ENCODE measurements at places on chromosomes 12 and 14.

GRCh38 chr12:20443792-20444191 is 75.5 kb downstream of the PDE3A start:
- no peak for DNase-seq

DNA sequence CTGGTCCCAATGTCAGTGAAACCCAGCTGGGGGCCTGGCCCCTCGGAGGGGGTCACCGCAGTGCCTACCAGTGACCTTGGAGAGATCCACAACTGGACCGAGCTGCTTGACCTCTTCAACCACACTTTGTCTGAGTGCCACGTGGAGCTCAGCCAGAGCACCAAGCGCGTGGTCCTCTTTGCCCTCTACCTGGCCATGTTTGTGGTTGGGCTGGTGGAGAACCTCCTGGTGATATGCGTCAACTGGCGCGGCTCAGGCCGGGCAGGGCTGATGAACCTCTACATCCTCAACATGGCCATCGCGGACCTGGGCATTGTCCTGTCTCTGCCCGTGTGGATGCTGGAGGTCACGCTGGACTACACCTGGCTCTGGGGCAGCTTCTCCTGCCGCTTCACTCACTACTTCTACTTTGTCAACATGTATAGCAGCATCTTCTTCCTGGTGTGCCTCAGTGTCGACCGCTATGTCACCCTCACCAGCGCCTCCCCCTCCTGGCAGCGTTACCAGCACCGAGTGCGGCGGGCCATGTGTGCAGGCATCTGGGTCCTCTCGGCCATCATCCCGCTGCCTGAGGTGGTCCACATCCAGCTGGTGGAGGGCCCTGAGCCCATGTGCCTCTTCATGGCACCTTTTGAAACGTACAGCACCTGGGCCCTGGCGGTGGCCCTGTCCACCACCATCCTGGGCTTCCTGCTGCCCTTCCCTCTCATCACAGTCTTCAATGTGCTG is 11.0 kb downstream of the ZBTB39 start:
- DNase-seq: no peak

- no peak for DNase-seq
These were observed 639.9 kb downstream of the DIO2 start for GRCh38 chr14:79571366-79571765.

GRCh38 chr12:6310771-6311610 is 509 bp downstream of the PLEKHG6 start:
- DNase-seq: no peak

- DNase-seq: no peak
These were observed 38.5 kb downstream of the NFKBIA start for GRCh38 chr14:35366056-35366451.

DNA sequence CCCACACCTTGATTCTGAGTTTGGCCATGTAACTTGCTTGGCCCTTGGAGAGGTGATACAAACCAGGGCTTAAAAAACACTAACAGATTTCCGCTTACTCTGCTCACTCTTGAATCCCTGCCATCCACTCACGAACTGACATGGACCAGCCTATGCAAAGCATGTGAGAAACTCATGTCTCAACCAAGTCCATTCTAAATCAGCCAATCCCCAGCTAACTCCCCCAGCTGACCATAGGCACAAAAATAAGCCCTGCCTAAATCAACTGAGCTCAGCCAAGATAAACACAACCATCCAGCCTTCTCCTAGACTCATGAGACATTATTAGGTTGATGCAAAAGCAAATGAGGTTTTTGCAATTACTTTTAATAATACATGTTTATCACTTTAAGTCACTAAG is 353.9 kb upstream of the TBX3 start:
- no peak for DNase-seq

DNA sequence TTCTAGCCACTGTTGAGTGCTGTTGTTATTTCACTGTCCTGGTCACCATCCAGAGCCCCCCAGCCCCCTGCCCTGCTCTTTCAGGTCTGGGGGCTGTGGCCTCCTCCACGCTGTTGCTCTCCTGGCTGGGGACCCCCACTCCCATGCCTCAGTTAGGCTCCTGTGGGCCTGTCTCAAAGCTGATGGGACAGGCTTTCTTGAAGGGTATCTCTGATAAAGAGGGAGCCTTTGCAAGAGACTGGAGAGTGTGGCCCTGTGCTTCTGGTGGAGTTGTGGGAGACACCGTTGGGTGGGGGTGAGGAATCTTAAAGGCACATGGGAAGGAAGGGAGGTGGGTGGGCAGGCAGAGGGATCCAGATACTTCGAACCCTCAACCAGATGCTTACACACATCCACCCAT is 12.2 kb upstream of the KRT86 start:
- DNase-seq: no peak

DNA sequence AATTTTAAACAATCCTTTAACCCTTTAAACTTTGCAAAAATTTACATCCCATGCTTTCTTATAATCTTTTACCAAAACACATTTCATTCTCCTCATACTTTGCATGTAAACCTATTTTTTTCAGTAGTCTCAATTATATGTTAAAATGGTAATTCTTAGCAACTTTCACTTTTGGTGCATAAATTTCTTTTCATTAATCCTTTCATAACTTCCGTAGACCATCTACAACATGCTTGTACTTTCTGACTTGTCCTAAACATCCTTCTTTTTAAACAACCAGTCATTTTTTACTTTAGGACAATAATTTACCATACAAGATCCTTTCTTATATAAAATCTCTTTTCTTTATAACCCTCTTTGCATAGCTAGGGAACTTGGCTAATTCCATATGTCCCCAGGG is 19.5 kb downstream of the CCDC91 start:
- no peak for DNase-seq

- no peak for DNase-seq
These were observed 56.2 kb upstream of the PTGR2 start for GRCh38 chr14:73795466-73795865.

- no peak for DNase-seq
These were observed 7.2 kb upstream of the KRT75 start for GRCh38 chr12:52441320-52441911.

GRCh38 chr12:47141459-47141858 is 61.7 kb upstream of the AMIGO2 start:
- DNase-seq: no peak

DNA sequence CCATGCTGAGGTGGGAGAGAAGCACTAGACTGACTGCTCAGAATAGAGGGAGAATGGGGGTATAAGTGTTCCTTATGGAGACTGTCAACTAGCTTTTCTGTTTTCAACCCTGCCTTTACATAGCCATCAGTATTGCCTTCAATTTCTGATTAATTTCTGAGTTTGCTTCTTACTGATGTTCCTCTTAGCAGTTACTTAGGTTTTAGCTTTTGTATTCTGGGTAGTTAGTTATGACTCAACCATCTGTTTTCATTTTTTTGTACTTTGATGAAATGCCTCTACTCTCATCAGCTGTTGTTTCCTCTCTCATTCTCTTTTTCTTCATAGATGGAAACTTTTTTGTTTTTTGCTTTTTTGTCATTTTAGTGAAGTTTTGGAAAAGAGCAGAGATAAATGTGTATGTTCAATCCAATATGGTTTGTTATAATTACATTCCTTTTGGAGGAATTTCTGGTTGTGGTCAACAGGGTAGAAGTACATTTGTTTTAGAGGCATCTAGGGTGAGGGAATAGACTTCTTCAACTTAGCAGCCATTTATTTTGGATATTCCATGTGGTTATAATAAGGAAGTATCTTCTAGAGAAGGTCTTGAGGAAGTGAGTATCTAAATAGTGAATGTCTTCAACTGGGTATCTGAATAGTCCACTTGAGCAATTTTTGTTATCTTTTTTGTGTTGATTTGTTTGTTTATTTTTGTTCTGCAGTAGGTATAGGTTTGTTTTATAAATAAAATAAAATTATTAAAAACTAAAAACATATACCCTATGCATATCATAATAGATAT is 29.6 kb downstream of the PMCH start:
- no peak for DNase-seq

DNA sequence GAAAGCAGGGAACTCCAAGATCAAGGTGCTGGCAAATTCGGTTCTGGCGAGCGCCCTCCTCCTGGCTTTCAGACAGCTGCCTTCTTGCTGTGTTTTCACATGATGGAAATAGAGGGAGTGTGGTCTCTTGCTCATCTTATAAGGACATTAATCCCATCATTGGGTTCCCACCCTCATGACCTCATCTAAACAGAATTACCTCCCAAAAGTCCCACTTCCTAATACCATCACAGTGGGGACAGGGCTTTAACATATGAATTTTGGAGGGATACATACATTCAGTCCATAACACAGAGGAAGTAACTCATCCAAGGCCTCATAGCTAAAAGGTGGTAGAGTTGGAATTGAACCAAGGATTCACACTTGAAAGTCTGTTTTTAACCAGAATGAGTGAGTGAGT is 28.6 kb downstream of the DYRK2 start:
- no peak for DNase-seq

DNA sequence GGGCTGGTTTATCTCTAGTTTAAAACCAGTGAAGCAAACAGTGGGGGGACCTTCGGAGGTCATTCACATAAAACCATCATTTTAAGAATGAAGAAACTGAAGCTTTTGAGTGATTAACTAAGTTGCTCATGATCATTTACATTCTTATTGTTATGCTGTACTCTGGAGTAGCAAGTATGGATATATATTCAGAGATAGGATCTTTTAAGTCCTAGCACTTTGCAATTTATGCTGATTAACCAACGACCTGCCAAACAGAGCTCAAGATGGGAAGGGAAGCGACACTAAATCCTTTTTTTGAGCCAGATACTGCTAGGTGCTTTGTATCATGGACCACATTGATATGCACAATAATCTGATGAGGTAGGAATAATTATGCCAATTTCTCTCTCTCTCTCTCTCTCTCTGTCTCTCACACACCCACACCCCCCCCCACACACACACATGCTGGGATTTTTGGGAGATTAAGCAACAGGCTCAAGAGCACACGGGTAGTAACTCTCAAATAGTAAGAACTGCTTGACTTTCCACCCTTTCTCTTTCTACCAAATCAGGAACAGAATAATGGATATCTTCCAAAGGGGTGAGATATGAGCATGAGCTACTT is 303.4 kb downstream of the APAF1 start:
- DNase-seq: no peak

DNA sequence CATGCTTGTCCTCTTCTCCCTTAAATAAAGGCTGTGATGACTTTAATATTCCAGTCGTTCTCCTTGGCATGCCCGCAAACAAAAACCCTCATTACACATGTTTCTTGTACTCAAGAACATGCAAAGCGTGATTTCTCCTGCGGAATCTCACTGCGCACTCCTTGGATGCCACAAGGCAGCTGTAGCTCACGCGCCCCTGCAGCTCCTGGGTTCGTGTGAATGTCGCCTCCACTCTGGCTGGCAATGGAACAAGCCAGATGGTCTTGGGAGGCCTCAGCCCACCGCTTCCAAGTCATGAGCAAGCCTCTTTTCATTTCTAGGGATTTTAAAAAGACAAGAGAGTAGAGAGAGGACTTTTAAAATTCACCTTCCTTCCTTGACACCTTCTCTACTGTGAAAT is 403.8 kb downstream of the PCNX1 start:
- DNase-seq: no peak

GRCh38 chr12:87618199-87618598 is 411.0 kb downstream of the C12orf50 start:
- no peak for DNase-seq

GRCh38 chr12:103348935-103349334 is 146.8 kb downstream of the C12orf42 start:
- no peak for DNase-seq

DNA sequence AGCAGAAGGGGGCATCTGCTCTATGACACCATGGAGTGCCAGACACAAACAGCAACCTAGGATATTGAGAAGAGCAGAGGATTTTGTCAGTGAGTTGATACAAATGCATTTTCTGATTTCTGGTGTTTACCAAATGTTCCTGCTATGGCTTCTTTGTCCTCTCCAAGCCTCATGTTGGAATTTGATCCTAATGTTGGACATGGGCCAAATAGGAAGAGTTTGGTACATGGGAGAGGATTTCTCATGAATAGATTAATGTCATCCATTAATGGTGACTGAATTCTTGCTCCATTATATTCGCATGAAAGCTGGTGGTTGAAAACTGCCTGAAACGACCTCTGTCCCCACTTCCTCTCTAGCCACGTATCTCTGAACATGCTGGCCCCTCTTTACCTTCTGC is 1002.2 kb upstream of the FLRT2 start:
- DNase-seq: no peak

DNA sequence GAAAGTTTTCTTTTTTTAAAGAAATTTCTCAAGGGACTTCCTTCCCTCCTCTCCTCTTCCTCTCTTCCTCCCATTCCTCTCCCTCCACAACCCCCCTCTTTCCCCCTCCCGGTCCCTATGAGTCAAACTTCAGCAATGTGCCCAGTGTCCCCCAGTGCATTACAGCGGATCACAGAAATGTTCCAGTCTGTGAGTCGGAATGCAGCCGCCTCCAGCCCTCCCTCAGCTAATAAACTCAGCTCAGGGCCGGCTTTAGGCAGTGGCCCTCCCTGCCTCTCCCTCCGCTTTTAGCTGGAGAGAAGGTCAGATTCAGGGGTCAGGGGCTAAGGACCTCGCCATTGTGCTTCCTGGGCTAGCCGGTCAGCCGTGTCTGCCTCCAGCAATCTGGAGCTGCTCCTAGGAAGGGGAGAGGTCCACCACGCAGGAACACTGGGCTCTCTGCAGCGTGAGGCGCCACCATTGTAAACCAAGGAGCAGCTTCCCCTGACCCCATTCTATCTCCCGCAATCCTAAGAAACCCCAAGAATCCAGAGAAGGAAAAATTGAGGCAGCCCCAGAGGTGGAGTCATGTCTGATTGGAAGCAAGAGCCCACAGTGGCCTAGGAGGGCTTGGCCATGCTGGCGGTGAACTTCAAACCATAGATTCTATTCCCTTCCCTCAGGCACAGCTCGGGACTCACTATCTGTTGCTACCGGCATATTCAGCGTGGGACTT is 1.1 kb upstream of the HDAC7 start:
- no peak for DNase-seq

DNA sequence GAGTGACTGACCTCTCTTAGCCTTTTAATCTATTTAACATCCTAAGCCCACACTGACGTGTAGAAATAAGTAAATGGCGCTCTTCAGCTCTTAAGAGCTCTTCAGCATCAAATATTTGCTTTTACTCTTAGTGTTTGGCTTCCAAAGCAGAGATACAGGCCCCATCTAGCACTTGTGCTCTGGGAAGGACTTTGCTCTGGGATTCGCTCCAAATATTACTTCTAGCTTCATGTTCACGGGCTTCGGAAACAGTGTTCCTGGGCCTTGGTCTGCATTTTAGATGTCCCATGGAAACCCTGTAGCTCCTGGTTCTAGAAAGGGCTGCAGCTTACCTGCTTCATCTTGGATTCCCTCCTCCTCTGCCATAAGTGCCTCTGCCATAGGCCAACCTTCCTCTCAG is 2.7 kb upstream of the NKX2-8 start:
- no peak for DNase-seq

DNA sequence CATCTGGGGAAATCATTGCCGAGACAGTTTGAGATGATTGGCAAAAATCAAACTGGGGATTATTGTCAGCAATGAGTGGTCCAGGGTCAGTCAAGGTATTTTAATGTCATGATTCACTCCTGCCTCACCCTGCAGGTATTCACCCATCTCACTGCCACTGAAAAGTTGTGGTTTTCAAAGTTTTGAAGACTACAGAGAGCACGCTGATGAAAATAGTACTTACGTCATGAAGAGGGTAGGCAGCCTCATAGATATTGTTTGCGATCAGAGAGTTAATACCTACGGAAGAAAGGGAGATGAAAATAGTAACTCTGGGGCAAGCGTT is 138.0 kb downstream of the ANO2 start:
- DNase-seq: no peak

GRCh38 chr12:85036733-85037132 is 582 bp downstream of the LRRIQ1 start:
- DNase-seq: no peak

All from activated B cell treated with CpG ODN at 0.5 μM for 24 hours (primary cell).